NCI-H1694 (cell line): ENCODE measurements at places on chromosomes 5 and 9.
A peak's percentile ranks its signal among the peaks of the same experiment; 100 is the strongest.

DNA sequence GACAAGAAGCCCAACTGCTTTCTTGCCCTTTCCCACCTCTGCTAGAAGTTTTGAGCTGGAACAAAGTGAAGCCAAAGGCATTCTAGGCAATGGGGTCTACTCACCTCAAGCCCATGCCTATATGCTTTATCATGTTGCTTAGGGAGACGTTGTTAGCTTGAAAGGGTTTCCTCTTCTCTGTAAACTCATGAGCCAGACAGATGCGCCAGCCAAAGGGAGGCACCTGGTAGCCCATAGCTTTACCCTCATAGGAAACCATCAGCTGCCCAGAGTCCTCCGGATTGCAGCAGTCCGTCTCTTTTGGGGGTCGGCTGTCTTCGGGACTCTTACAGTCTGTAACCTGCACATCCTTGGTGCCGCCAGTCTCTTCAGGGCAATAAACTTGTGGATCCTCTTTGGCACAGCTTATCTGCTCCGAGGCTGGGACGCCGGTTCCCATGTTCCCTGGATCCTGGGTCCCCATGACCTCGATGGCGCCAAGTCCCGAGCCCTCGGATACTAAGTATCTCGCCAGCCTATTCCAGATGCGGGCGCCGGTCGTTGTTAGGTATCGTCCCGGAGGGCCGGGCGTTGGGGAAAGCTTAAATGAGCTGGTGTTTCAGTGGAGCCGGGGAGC lies 678 bp downstream of the GBA2 start:
- DNase-seq, result no peak

DNA sequence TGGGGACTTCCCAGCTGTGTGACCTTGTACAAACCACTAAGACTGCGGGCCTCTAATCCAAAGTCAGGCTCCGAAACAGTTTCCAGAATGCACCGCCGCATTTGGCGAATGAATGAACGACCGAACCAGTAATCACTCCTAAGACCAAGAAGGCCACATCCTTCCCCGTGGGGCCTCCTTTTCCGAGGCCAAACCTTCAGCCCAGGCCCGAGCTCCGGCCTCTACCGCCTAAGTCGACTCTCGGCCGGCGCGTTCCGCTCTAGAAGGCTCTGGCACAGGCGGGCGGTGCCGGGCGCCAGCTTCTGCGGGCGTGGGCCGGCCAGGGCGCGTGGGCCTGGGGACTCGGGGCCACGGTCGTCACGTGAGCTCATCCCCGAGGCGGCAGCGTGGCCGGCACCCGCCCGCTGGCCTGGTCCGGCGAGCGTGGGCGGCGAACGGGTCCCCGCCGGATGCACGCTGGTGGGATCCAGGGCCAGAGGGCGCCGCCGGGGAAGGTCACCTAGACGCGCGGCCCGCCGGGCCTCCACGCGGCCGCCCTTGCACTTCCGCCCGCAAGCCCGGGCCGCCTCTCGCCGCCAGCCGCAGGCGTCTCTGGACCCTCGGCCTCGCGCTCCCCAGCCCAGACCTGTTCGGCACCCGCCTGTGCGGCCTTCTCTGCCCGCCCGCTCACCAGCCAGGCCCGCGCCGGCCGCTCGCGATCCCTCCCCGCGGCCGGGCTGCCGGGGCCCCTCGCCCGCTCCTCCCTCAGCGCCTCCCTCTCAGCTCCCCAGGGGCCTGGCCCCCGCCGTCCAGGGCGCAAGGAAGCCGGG lies 754 bp downstream of the VDAC1 start:
- DNase-seq, result no peak

DNA sequence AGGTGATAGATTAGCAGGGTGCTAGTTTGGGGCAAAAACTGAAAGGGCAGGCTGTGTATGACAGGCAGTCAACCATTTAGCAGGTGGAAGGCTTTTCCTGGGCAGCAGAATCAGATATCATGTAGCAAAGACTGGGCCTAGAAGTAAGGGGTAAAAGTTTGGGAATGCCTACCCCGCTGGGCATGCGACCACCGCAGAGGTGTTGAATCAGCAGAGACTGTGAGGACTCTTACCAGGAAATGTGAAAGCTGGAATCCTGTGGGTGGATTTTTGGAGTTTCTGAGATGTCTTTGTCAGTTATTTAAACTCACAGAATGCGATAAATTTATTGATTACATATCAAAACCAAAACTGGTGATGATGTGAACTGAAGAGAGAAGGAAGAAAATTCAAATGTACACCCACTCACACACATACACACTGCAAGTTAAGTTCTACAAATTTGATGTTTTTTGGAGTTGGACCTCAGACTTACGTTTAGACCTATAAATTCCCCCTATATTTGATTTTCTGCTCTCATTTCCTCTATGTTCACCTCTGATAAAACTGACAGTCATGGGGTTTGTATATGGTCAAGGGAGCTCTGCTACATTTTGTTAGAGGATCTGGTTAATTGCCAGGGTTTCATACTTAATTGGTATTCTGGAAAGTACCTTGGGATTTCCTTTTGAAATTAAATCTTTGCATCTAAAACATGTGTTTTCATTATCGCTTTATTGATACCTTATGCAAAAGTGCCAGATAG lies 333.6 kb downstream of the CSNK1G3 start:
- DNase-seq, result no peak

GRCh38 chr9:113398796-113399195 lies 2.3 kb downstream of the ALAD start:
- no peak for DNase-seq

GRCh38 chr9:5430912-5431311 lies 6.8 kb downstream of the PLGRKT start:
- no peak for DNase-seq

GRCh38 chr9:131288217-131288616 lies 1.3 kb upstream of the PLPP7 start:
- no peak for DNase-seq

- no peak for DNase-seq
These were observed 91.5 kb upstream of the DNAH5 start for GRCh38 chr5:14035859-14036503.

DNA sequence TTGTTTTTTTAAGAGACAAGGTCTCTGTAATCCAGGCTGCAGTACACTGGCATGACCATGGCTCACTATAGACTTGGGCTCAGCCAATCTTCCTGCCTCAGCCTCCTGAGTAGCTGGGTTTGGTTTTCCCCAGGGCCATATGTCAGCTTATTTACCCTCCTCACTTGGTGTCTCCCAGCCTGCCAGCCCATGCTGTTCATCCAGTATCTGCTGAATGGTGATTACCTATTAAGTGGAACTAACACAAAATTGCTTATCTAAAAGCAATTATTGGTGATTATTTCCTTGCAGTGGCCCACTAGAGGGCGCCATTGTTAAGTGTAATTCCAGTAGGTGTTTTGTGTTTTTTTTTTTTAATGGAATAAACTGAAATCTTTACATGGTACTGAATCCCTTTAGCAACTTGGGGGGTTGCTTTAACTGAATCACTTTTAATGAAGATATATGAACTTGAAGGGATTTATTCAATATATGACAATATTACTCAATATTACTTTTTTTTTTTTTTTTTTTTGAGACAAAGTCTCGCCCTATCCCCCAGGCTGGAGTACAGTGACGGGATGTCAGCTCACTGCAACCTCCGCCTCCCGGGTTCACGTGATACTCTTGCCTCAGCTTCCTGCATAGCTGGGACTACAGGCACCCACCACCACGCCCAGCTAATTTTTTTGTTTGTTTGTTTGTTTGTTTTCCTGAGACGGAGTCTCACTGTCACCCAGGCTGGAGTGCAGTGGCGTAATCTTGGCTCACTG lies 13.8 kb downstream of the EXOSC2 start:
- peak; percentile 47 for DNase-seq

GRCh38 chr9:131650254-131650653 lies 89.6 kb downstream of the RAPGEF1 start:
- DNase-seq, result no peak
